Adrenal gland (tissue), 19 donors: ENCODE measurements at places on chromosomes 3 and 15. TPM values are rescaled to one million over a fixed set of nuclear protein-coding genes. Genes with fewer than 3 reads are reported as not detected.
A peak's percentile ranks its signal among the peaks of the same experiment; 100 is the strongest.

Gene FEZF2
- total RNA-seq: not detected

DNA sequence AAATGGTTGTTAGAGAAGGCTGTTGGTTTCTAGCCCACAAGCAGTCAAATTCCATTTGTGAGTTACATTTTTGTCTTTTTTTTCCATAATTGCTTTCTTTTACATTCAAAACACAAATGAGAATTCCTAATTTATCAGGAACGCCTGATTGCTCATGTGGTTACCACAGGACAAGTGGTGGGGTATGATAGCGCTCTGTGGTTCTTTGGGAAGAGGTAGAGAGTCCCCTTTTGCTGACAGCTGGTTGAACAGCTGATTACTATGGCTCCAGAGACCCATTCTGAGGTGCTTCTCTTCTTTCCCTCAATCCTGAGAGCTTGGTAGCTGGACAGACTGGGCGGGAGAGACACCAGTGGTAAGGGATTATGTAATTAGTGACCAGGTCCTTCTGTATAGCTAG is 24.4 kb downstream of the CNOT10 start:
- DNase-seq: no peak
- no peaks in the 10 kb centered on the region for H3K27me3 ChIP-seq
- H3K27ac ChIP-seq: no peak overlapping the region
- H3K4me1 ChIP-seq: no peaks in the 10 kb centered on the region

DNA sequence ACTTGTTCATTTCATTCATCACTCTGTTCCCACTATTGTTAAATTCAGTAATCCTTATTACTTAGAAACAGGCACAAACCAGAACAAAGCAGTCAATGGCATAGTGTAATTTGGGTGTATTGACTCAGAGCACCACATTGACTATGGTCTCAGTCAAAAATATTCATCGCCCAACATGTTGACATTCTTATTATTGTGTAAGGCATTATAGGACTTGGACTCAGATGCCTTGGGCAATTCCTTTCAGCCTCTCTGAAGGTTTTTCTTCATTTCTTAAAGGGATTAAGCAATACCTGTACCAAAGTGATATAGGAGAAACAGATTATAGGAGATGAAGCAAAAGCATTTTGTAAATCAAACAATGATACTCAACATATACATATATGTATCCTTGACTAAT is 114.7 kb upstream of the BHLHE40 start:
- H3K27me3 ChIP-seq: no peaks in the 10 kb centered on the region
- H3K4me1 ChIP-seq: peaks cover 29% of the 10 kb centered on the region
- DNase-seq: no peak
- H3K4me3 ChIP-seq: no peak overlapping the region
- no peaks in the 10 kb centered on the region for H3K36me3 ChIP-seq
- H3K27ac ChIP-seq: no peak overlapping the region

DNA sequence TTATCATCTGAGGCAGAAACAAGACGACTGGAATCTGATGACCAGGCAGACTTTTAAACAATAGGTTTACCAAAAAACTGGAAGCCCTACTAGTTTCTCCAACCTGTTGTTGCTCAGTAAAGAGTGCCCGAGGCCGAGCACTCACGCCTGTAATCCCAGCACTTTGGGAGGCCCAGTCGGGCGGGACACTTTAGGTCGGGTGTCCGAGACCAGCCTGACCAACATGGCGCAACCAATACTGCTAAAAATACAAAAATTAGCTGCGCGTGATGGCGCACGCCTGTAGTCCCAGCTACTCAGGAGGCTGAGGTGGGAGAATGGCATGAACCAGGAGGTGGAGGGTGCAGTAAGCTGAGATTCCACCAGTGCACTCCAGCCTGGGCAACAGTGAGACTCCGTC is 1.1 kb upstream of the WDR5B start:
- H3K27me3 ChIP-seq: no peaks in the 10 kb centered on the region
- peak; percentile 16 for DNase-seq
- no peak overlapping the region for H3K27ac ChIP-seq

- no peaks in the 10 kb centered on the region for H3K4me1 ChIP-seq
- no peak overlapping the region for H3K27ac ChIP-seq
- no peak overlapping the region for H3K4me3 ChIP-seq
Observed at GRCh38 chr15:25879438-25879837, 16.3 kb upstream of the ATP10A start.

DNA sequence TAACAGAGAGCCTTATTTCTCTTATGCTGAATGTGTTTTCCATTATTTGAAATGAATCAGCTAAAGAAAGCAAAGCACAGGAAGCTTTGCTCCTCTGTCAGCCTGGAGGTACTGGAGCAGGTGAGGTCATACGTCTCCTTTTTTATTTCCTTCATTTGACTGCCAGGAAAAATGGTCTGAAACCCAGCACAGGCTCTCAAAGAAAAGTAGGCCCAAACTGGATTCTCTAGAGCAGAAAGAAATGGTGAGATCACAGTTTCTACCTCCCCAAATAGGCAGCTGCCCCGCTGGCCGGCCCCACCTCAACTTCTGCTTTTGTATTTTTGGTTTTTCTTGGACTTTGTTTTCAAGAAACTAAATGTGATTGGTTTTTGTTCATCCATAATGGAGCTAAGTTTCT is 95.1 kb downstream of the RPL39L start:
- DNase-seq: no peak
- H3K4me3 ChIP-seq: no peak overlapping the region
- H3K27ac ChIP-seq: no peak overlapping the region
- H3K27me3 ChIP-seq: no peaks in the 10 kb centered on the region
